ENCODE measurements at places on chromosomes 11 and 22.
A peak's percentile ranks its signal among the peaks of the same experiment; 100 is the strongest.

DNA sequence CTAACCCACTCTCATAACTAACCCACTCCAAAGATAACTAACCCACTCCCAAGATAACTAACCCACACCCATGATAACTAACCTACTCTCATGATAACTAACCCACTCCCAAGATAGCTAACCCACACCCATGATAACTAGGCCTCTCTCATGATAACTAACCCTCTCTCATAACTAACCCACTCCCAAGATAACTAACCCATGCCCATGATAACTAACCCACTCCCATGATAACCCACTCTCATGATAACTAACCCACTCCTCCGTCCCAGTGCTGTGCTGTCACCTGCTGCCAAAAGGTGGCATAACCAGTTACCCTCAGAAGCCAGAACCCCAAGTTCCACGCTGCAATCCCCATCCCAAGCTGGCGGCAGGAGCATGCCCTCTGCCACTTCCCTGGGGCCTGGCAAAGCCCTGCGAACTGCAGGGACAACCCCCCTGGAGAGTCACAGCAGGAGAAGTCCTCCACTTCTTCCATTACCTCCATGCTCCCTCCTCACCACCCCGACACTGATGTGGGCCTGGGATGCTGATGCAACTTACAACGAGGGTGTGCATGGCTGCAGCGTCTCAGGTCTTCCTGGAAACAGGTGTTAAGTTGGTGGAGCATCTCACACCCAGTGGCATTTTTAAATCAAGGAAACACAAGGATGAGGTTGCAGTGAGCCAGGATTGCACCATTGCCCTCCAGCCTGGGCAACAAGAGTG is 30.8 kb upstream of the CELSR1 start:
- peak overlapping the region; percentile 94 for H3K27ac ChIP-seq
- H3K27me3 ChIP-seq: peaks cover 3% of the 10 kb centered on the region
- no peak for DNase-seq
- no peaks in the 10 kb centered on the region for H3K36me3 ChIP-seq
- H3K4me3 ChIP-seq: no peak overlapping the region

DNA sequence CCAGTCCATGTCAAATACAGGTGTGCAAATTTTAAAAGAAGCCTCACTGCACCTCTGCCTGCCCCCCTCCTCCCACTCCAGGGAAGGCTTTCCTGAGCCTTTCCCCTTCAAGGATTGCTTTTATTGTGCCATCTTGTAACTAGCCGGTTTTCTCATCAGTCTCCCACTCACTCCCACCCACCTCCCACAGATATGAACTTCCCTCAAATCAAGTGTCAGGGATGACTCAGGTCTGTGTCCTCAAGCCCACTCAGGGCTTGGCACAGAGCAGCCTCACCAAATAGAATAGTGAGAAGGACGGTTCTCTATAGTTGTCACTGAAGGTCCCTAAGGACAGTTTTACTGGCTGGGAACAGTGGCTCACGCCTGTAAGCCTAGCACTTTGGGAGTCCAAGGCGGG is 43.0 kb downstream of the THAP12 start:
- H3K36me3 ChIP-seq: no peaks in the 10 kb centered on the region
- no peaks in the 10 kb centered on the region for H3K27me3 ChIP-seq
- no peak overlapping the region for H3K4me3 ChIP-seq

GRCh38 chr11:29243616-29244015 is 773.2 kb downstream of the KCNA4 start:
- no peak overlapping the region for H3K27ac ChIP-seq
- H3K4me1 ChIP-seq: no peaks in the 10 kb centered on the region
- no peaks in the 10 kb centered on the region for H3K36me3 ChIP-seq
- DNase-seq: no peak
- no peaks in the 10 kb centered on the region for H3K27me3 ChIP-seq

DNA sequence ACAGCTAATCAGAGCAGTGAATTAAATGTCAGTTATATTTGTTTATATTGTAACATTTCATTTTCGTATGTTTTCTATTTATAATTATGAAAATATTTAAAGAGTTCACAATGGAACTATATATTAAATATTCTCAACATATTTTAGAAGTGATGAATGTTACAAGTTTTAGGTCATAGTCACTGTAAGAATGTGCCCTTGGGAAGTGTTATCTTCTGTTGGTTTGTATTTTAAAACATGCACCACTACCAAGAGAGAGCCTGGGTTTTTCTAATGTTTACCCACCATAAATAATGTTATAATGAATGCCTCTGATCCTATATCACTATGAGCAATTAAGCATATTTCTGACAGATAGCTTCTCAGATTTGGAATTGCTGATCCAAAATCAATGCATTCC is 171.0 kb downstream of the BCR start:
- no peak overlapping the region for H3K27ac ChIP-seq
- H3K36me3 ChIP-seq: no peaks in the 10 kb centered on the region
- no peaks in the 10 kb centered on the region for H3K4me1 ChIP-seq

GRCh38 chr11:69893631-69894030 is 74.4 kb upstream of the FGF3 start:
- H3K27ac ChIP-seq: no peak overlapping the region
- no peaks in the 10 kb centered on the region for H3K36me3 ChIP-seq
- no peak overlapping the region for H3K4me3 ChIP-seq
- H3K27me3 ChIP-seq: peaks cover 13% of the 10 kb centered on the region
- DNase-seq: no peak
- peaks cover 8% of the 10 kb centered on the region for H3K4me1 ChIP-seq

- H3K27ac ChIP-seq: no peak overlapping the region
- H3K4me1 ChIP-seq: peaks cover 3% of the 10 kb centered on the region
- DNase-seq: no peak
- H3K27me3 ChIP-seq: no peaks in the 10 kb centered on the region
These were observed 64.3 kb downstream of the TMEM135 start for GRCh38 chr11:87101956-87102580.
